A172 (cell line): ENCODE measurements at places on chromosomes 16 and 17. TPM values are rescaled to one million over a fixed set of nuclear protein-coding genes. Genes with fewer than 3 reads are reported as not detected.

Gene MPP2
- total RNA-seq: 4.8 TPM in 2 replicates

Gene RAB37
- total RNA-seq: 0.05 TPM in 1 of 2 replicates, not detected in the other

Gene MRPL10
- total RNA-seq: 41.9 and 58.5 TPM in 2 replicates

Gene FGF11
- 0.89 TPM in 1 of 2 replicates, not detected in the other for total RNA-seq

DNA sequence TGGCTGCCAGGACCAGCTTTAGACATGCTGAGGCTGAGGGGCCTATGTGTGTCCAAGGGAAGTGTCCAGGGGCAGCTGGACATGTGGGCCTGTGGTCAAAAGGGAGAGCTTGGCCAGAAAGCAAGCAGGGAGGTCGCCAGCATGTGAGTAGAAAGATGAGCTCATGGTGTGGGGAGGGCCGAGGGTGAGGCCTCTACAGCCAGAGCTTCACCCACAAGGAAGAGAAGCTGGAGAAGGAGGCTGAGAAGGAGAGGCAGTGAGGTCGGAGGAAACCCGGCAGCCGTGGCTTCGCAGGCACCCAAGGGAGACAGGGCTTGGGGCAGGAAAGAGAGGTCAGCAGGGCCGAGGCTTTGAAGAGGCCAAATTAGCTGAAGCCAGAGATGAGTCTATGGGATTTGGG, 4.0 kb upstream of the HSD11B2 start:
- no peak for DNase-seq

DNA sequence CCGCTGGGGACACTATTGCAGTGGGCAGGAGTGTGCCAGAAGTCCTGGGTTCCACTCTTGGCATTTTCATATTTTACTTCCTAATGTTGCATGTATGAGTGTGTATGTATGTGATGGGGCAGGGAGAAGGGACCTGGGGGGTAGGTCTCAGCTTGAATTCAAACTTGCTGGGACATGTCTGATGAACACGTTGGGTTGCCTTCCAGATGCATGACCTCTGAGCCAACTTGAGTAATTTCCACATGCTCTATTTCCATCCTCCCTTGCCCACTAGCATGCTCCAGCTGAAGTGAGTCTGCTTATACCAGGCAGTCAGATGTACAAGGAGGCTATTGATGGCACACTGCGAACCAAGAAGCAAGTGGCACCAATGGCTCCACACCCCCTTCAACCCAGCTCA, 32.9 kb upstream of the SRSF1 start:
- DNase-seq: no peak

- no peak for DNase-seq
These were observed 36.4 kb upstream of the TMEM92 start for GRCh38 chr17:50237901-50238300.

Gene ABCC12
- not detected in 2 replicates for total RNA-seq

- DNase-seq: no peak
These were observed 6.9 kb downstream of the CDH16 start for GRCh38 chr16:66911801-66912200.

DNA sequence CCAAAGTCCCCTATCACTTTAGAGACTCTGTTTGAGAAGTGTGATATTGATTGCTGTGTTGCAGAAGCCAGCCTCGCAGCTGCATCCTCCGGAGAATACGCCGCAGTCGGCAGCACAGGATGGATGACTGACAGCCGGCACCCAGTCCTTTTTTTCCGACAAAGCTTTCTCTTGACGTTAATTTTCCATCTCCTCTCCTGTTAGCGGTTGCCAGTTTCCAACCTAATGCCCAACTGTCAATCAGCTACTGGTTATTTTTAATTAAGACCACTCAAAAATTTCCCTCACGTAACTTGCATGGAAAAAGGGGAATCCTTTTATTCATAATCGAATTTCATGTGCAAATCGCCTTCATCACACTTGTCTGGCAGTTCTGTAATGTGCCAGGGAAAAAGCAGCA, 953.9 kb downstream of the CDH11 start:
- DNase-seq: no peak

Gene KCTD11
- total RNA-seq: 13.9 and 19.5 TPM in 2 replicates

- DNase-seq: no peak
These were observed 127.5 kb upstream of the WSCD1 start for GRCh38 chr17:5942687-5943086.

DNA sequence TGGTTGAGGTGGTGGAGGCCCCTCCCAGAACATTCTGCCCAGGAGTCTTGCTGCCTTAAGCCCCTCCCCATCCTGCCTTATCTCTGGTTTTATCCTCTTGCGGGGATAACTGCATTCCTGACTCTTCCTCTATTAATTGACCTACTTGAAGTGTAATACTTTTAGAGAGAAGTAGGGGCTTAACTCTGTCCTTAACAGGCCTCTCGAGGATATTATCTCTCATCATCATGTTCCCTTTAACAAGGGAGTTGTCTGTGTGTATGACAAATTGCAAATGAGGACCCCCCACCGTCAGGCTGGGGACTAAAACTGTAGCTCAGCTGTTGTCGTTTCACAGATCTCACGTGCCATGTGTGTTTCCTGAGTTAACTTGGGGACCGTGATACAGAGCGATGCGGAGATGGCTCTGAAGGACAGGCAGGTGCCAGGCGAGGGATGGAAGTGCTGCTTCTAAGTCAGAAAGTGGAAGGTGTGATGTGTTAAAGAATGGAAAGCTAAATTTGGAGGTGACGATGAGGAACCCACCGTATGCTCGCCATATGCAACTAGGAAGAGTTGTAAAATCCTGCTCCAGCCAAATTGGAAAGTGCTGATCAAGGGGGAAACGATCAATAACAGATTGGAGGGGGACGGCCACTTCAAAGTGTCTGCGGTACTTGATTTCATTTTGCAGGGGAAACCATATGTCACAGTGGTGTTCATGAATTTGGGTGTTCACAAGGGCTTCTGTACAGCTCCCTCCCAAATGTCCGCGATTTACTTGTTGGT, 106.3 kb downstream of the RPTOR start:
- DNase-seq: no peak

DNA sequence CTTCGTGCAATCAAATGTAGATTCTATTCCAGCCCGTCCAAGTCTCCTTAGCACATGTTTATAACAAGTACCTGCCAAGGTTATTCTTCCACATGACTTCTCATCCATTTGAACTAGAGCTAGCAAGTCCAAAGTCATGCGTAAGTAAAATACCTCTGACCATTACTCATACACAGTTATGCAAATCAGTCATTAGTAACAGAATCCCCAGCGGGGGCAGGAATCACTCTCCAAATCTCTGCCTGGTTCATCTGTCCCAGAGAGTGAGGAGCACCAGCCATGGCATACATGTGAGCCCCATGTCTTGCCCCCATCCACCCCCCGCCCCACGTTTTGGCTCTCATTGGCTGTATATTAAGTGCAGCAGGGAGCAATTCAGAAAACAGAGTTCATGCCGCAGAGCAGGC, 27.7 kb downstream of the SRL start:
- DNase-seq: peak; percentile 84

DNA sequence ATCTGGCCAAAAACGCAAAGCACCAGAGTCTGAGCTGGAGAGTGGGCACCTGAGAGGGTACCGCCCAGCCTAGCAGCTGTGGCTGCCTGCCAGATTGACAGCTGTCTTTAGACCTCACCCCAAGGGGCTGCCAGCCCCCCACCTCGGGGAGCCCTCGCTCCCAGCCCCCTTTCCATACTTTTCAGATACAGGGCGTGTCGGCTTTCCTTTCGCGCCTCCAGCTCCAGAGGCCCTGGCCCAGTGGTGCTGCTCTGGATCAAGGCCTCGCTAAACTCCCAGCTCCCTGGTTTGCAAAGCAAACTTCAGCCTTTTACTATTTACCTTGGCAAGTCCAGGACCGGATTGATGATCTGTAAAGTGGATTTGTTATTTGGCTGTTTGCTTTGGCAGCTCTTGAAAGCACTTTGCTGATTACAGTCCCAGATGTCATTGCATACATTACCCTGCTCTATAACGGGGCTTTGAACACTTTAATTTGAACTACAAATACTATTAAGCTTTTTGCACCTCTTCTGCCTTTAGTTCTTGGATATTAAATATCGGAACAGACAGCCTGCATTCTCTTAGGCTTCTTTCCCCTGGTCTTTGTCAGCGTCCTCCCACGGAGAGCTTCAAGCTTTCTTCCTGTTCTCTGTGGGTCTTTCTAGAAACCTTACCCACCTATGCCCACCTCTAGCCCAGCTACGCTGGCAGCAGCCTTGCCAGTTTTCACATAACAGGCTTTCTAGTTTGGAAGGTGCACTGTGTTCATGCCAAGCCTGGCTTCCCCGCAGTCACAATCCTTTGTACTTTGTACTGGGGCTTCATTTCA, 63.6 kb upstream of the TBX2 start:
- no peak for DNase-seq

Gene CTRL
- total RNA-seq: 0.33 and 0.96 TPM in 2 replicates

Gene CA7
- not detected in 2 replicates for total RNA-seq

Gene KRTAP4-1
- total RNA-seq: 0.26 TPM in 1 of 2 replicates, not detected in the other

Gene MEIOC
- 0.14 and 0.91 TPM in 2 replicates for total RNA-seq

Gene NPIPB2
- total RNA-seq: 5.1 TPM in 1 of 2 replicates, not detected in the other

GRCh38 chr16:72112452-72112792, 18.8 kb downstream of the DHX38 start:
- DNase-seq: no peak

Gene RDM1
- 7.1 and 8.1 TPM in 2 replicates for total RNA-seq

Gene SRCIN1
- total RNA-seq: 0.19 and 0.26 TPM in 2 replicates

Gene CDK5RAP3
- 87.2 and 96.9 TPM in 2 replicates for total RNA-seq

- no peak for DNase-seq
These were observed at the start of gene P4HB for GRCh38 chr17:81859906-81860755. Gene P4HB (minus strand): TSS chr17:81860535. CDS start chr17:81860471, 64 bp downstream.

Gene SNX11
- total RNA-seq: 15.1 and 24.8 TPM in 2 replicates

- DNase-seq: no peak
These were observed 8.3 kb downstream of the PIK3R6 start for GRCh38 chr17:8859027-8859803.

- no peak for DNase-seq
These were observed 79.4 kb downstream of the GOSR1 start for GRCh38 chr17:30556374-30557332.

GRCh38 chr16:85735225-85735635, 15.7 kb downstream of the C16orf74 start:
- no peak for DNase-seq

DNA sequence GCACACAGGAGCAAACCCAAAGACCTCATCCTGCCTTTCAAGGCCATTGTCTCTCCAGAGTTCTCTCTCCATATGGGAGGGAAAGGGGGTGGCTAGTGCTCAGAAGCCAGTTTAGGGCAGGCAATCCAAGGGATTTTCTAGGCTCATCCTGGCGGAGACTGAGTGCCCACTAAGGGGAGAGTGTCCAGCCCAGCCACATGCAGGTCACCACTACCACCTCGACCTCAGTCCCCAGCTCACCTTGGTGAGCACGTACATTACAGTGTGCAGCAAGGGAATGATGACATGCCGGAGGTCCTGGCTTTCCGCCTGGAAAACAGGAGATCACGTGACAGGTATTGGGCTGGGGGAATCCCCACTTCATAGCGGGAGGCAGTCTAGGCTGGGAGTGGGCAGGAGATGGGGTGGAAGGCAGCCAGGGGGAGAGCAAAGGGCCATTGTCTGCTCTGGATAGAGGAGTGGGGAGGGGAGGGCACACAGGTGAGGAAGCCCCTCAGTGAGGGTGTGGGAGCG, 29.9 kb downstream of the PIK3R6 start:
- DNase-seq: peak; percentile 23

GRCh38 chr16:58501242-58502131, 1.5 kb downstream of the NDRG4 start:
- DNase-seq: no peak

- no peak for DNase-seq
These were observed 110.8 kb upstream of the GSE1 start for GRCh38 chr16:85502357-85502756.

GRCh38 chr16:78890373-78890895, 710.1 kb downstream of the MAF start:
- DNase-seq: no peak

Gene KREMEN2
- 1.7 and 3.5 TPM in 2 replicates for total RNA-seq

- DNase-seq: no peak
These were observed 12.9 kb downstream of the SCNN1G start for GRCh38 chr16:23195366-23195978.

DNA sequence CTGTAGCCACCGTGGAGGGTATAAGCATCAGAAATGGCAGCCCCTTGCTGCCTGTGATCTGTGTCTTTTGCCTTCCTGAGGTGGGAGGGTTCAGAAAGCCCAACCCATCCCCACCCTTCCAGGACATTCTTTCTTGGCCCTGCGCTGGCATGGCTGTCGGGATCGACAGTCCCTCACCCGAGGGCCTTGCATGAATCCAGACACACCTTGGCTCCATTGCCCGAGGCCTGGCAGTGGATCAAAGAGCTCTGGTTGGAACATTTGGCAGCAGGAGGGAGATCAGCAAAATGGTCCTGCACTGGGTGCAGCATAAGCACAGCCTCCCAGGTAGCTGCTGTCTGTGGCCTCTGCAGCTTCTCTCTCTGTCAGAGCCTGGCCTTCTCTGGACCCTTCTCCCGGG, 246.6 kb upstream of the MAF start:
- DNase-seq: no peak

- no peak for DNase-seq
These were observed 70.8 kb upstream of the TRAP1 start for GRCh38 chr16:3787924-3788661.

Gene SLC9A5
- total RNA-seq: 0.03 and 0.29 TPM in 2 replicates
